Stimulated activated CD8-positive, alpha-beta memory T cell treated with anti-CD3 and anti-CD28 coated beads, Interleukin-4, amount 100 ng/mL, for 1 hour (primary cell): ENCODE measurements at places on chromosomes 13 and 19.

GRCh38 chr13:40163066-40164000 lies 503.1 kb downstream of the FOXO1 start:
- DNase-seq = no peak

- DNase-seq = no peak
Measured at GRCh38 chr13:75762076-75762937, 126.2 kb downstream of the LMO7 start.

DNA sequence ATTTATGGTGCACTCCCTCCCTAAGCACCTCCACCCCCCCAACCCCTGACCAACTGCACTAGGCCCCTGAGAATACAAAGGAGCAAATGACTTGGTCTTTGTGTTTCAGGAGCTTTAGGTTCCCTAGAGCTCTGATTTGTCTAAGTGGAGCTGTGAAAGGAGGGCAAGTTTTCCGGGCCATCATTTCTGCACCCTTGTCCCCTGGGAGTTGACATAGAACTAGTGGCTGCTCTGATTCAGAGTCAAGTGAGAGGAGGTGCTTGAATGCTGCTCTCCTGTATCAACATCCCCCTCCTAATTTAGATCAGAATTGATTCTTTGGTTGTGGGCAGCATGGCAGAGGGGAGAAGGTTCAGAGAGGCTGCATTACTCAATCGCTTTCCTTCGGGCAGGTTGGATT lies 391.6 kb downstream of the KCNRG start:
- no peak for DNase-seq

DNA sequence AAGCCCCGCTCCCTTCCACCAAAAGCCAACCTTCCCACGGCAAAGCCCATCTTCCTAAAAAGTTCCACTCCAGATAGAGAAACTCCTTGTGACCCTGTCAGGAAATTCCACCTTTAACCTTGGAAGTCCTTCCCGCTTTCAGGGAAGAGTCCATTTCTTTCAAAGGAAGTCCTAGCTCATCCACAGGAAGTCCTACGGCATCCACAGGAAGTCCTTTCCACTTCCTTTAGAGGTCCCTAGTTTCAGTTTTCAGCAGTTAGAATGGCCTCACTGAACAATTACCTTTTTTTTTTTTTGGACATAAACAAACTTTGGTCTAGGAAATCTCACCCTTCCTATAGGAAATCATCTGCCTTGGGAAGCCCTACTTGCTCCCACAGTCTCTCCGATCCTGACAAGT lies 31.7 kb downstream of the TRPM4 start:
- no peak for DNase-seq

DNA sequence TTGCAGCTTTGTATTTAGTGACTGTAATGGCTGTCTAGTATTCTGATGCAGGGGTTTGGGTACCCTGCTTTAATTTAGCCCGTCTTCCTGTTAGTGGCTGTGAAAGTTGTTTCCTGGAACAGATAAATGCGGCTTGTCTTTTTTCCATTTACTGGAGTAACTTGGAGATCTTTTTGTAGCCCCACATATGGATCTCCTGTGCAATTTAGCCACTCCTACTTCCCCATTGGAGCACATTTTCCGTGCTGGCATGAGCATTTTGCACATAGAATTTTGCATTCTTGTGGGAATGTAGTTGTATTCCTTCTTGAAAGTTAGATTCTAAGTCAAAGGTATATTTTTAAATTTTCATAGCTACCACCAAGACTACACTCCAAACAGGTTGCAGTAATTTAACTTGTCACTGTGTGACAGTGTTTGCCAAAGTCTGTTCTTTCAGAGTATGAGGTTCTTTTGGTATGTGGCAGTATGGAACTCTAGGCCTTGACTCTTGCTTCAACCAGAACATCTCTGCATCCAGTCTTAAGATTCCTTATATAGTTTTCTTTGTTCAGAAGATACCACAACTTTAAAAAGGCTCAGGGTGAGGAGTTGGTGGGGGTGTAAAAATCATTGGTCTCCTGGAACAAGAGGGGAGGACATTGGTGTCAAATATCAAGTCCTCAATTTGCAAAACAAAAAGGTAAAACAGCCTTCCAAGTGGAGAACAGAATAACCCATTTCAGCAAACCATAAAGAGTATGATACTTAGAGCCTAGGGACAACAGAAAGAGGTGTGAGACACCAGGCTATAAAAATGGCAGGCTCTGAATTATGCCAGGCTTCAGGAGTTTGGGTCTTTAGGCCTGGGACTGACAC lies 21.1 kb upstream of the CCDC97 start:
- no peak for DNase-seq

- DNase-seq = no peak
Measured at GRCh38 chr13:80441968-80442367, 101.0 kb upstream of the SPRY2 start.
